ENCODE measurements at places on chromosomes 12 and 14.
A peak's percentile ranks its signal among the peaks of the same experiment; 100 is the strongest.

- no peak for DNase-seq
Measured at GRCh38 chr12:3227076-3227975, 150.1 kb downstream of the TSPAN9 start.

- DNase-seq = no peak
Measured at GRCh38 chr12:55722948-55723347, 2.8 kb downstream of the RDH5 start.

GRCh38 chr14:95143808-95144620 is 13.3 kb downstream of the DICER1 start:
- no peak for DNase-seq

DNA sequence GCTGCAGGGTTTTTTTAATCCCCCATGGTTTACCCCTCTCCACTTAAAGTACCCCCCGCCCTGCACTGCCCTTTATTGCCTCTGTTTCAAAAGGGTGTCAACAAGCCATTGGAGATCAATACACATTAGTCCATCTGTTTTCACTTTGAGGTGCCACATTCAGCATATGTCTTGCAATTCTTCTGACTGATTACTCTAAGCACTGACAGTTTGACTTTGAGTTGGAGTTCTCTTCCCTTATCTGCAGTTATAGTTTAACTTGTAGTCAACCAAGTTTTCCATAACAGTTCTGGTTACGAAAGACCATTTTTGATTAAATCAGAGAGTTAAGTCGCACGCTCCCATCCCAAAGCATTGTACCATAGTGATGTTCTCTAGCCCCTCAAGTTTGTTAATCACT is 260.8 kb upstream of the TBX3 start:
- DNase-seq = no peak

DNA sequence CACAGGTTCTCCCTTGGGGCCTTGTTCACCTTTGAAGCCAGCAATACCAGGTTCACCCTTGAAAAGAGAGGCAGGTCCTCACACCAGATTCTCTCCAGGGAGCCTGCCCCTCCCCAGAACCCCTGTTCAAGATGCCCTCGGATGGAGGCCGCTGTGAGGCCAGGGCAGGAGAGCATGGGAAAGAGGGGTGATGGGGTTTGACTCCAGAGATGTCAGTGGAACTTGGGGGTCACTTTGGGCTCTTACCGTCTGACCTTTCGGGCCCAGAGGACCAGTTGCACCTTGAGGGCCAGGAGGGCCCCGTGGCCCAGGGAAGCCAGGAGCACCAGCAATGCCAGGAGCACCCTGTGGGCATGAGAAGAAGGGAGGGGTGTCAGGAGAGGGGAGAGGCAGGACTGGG is 17.4 kb downstream of the COL2A1 start:
- DNase-seq = no peak

DNA sequence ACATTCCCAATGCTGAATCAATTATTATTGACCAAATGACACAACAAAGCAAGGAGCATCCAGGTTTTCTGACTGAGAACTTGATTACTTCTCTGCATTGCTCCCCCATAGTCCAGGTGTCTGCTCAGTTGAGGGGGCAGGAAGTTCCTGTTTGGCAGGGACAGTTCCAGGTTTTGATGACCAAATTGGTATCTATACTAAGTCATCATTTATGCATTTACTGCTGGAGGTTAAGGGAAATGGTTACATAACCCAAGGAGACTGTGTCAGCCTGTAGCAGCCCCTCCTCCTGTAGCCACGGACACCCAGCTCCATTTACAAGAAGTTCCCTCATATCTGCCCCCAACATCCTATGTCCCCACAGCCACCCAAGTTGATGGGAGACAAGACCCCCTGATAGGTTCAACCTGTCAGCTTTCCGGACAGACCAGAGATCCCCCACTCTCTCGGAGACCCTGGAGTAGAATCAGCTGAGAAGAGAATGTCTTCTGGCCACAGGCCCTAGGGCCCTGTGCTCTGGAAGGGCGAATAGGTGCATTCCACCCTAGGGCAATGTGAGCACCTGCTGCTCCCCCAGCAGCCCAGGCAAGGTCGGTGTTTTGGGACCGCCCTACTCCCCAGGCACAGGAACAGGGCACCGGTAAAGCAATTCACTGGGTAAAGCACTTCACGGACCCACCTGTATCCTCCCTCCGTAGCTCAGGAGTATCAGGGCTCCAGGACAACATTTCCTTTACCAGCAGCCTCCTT is 23.6 kb downstream of the IRF2BPL start:
- no peak for DNase-seq

- no peak for DNase-seq
Measured at GRCh38 chr12:112980491-112981158, 2.3 kb downstream of the OAS2 start.

DNA sequence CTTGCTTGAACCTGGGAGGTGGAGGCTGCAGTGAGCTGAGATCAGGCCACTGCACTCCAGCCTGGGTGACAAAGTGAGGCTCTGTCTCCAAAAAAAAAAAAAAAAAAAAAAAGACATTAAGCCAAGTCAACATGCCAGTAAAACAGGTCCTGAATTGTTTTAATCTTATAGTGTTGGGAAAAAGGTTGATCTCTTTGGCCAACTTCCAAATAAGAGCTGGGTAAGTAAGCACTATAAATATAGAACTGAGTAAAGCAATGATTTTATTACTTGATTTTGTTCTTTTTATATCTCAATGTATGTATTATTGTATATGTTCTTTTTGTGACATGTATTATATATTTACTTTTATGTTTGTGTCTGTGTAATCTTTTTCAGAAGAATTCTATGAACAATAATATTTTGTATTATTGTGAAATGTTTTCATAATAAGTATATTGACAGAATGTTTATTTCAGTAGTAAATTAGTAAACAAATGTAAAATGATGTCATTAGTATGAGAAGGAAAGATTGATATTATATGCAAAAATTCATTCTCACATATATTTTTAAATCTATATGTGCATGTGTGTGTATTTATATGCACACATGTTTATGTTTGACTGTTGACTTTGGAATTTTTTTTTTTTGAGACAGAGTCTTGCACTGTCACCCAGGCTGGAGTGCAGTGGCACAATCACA is 9.6 kb upstream of the AKAP6 start:
- no peak for DNase-seq

- DNase-seq = no peak
Measured at GRCh38 chr12:59583003-59583712, 12.7 kb upstream of the SLC16A7 start.

GRCh38 chr14:103540821-103541708 is 12.1 kb downstream of the TRMT61A start:
- no peak for DNase-seq

DNA sequence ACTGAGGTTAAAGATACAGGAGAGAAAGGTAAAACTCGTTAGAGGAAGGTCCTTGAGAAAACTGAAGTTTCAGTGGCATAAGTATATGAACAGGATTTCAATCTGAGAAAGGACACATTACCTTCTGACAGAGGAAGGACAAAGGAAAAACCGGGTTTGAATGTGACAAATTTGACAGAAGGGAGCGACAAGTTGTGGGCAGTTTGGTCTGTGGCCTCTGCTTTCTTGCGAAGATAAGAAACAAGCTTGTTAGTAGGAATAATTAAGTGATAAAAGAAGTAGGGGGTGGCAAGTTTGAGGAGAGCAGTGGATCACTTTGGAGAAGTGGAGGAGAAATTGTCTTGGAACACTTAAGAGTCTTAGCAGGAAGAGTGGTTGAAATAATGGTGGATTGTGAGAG is 5.1 kb downstream of the MON2 start:
- DNase-seq = no peak

- DNase-seq = no peak
Measured at GRCh38 chr12:76049575-76050251, 18.1 kb upstream of the PHLDA1 start.

DNA sequence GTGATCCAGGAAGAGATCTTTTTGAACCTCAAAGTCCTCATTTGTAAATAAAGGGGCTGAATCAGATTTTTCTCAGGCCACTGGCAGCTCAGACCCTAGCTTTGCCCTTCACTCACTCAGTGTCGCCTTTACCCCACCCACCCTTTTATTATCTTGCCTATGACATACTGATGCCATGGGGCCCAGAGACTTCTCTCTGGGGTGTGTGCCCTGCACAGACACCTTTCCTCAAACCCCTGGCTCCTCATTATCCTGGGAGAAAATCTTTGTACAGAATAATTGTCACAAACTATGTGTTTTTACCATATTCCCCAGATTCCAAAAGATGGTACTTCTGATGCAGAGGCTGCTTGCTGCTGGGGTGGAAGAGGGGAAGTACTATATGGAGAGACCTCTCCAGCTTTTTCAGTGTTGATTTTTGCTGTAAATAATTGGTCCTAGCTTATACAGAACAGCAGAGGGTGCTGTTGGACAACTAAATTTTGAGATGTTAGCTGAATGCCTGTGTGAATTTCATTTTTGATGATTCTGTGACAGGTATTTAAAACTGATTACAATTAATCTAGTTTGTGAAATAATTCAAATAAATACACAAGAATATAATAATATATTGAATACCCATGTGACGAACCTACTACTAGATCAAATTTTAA is 53.9 kb upstream of the DCD start:
- DNase-seq = peak; percentile 49

GRCh38 chr12:7229741-7230140 is 40.3 kb downstream of the PEX5 start:
- DNase-seq = no peak

- no peak for DNase-seq
Measured at GRCh38 chr12:53122961-53123468, 19.7 kb downstream of the SOAT2 start.

GRCh38 chr14:91029456-91030217 is 30.8 kb downstream of the RPS6KA5 start:
- DNase-seq = no peak

- DNase-seq = no peak
Measured at GRCh38 chr14:21379338-21379737, 4.5 kb downstream of the SUPT16H start.

DNA sequence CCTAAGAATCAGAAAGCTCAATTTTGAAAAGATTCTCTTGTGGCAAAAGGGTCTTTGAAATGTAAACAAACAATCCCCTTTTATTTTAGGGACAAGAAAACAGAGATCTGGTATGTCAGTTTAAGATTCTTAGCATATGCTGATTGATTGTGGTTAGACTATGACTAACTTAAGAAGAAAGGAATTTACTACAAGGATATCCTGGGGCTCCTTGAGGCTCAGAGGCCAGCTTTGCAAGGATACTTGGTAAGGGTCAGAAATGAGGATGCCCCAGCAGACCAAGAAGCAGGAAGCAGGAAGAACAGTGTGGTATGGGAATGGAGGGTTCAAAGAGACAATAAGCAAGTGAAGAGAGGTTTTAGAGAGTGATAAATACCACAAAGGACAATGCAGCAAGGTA is 474.6 kb downstream of the ETNK1 start:
- DNase-seq = no peak

GRCh38 chr12:53938326-53939140 is at the start of gene HOXC13:
Gene HOXC13, plus strand, starts transcription at chr12:53938831. Its CDS starts 76 bp downstream, at chr12:53938907.
- peak; percentile 65 for DNase-seq

DNA sequence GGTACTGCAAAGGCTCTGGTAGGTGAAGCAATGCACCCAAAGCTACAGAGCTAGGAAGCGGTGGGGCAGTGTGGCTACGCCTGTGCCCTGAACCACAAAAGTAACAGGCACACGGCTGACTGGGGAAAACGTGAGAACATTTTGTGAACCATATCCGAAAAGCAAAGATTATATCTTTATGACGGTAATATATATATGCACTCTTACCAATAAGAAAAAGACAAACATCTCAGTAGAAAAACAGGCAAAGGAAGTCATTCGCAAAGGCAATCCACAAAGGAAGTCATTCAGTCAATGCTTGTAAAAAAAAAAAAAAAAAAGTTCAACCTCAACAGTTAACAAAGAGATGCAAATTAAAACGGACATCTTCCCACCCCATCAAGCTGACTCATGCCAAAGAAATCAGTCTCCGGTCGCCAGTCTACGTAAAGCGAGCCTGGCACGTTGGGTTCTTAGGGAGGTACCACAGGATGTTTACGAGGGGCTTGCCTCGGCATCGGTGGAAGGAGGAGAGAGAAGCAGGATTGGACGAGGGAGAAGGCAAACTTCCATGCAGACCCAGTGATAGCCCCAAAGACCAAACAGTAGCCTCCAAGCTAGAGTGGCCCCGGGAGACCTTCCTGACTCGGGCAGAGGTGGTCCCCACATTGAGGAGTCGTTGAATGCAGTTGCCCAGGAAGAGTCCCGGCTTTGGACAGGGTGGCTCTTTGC is 39.4 kb upstream of the PPP2R5C start:
- peak; percentile 57 for DNase-seq

GRCh38 chr12:43883748-43884147 is 47.9 kb downstream of the TMEM117 start:
- no peak for DNase-seq

DNA sequence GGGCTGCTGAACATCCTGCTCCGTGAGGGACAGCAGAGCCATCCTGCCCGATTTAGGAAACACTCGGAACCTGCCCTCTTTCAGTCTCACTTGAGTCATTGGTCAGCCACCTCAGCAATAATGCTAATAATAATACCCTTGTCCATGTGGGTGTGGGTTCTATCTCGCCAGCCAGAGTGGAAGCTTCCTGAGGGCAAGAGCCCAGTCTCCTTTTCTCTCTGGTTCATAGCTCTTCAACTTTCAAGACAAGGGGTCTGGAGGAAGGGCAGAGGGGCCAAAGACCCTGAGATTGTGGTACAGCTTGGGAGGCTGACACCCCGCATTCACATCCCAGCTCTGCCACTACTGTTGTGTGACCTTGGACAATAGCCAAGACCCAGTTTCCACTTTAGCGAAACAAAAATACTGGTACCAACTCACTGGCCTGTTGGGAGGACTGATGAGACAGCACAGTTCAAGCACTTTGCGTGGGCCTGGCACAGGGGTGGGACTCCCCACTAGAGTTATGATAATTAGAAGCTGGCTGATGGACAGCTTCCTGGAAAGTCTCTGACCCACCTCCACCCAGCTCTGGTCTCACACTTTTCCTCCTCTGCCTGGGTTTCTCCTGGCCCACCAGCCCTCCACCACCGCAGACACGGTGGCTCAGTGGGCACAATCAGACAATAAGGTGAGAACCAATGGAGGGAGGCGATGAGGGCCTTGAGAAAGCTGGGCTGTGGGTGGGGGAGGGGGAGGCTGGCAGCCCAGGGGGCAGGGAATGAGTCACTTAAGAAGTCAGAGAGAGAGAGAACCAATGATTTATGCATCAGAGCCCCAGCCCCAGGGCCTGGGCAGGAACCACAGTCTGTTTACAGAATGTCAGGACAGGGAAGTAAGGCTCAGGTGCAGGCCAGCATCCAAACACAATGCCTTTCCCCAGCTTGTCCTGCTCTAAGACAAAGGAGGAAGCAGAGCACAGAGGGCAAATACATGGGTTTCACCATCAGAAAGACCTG is 9.6 kb downstream of the FAIM2 start:
- DNase-seq = no peak

GRCh38 chr14:103313704-103314103 is 20.3 kb upstream of the EIF5 start:
- DNase-seq = peak; percentile 13

- no peak for DNase-seq
Measured at GRCh38 chr12:60148831-60149230, 553.0 kb downstream of the SLC16A7 start.
